Activated CD4-positive, alpha-beta T cell treated with anti-CD3 and anti-CD28 coated beads, Interleukin-2, amount 50 U/mL, for 24 hours (primary cell): ENCODE measurements at places on chromosomes 1 and 21.

DNA sequence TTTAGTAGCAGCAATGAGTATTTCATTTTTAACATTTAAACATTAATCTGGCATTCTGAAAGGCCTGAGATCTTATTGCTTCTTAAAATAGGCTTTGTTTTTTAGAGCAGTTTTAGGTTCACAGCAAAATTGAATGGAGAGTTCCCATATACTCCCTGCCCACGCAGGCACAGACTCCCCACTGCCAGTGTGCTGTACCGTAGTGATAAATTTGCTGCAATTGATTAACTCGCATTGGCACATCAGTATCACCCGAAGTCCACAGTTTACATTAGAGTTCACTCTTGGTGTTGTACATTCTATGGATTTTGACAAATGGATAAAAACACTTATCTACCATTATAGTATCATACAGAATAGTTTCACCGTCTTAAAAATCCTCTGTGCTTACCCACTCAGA, 71.8 kb upstream of the ERRFI1 start:
- no peak for DNase-seq

GRCh38 chr1:109300650-109301151, 6.1 kb downstream of the MYBPHL start:
- DNase-seq: no peak

DNA sequence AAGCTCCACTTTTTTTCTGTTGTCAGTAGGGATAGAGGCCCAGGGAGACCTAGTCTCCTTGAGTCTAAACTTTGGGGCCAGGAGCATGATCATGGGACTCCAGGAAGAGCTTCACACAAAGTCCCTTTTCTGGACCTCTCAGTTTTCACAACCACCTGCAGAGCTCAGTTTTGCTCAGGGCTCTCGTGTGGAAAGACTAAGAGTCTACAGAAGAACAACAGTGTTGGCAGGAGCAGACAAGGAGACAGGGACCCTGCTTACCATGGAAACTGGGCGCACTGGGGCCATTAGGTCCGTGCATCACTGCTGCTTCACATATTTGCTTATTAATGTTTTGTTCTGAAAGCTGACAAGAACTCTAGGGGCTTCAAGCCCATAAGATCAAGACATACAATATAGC, 63.9 kb upstream of the HSD17B7 start:
- no peak for DNase-seq

DNA sequence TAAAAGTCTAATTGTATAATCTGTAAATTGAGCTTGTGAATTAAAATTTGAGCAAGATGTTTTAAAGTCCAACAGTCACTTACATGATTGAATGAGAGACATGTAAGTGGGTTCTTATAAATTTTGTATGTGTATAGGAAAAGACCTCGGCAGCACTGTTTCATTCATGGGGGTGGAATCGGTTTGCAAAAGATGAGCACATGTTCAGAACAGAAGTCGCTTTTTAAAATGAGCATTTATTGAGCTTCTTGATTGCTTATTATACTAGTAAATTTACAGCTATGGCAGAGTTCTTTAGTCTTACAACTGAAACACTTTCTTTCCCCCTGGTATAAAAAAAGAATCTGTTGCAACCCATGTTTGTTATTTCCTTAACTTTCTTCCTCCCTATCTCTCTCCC, 33.9 kb downstream of the ACTN2 start:
- DNase-seq: no peak

- no peak for DNase-seq
Observed at GRCh38 chr1:241717975-241718374, 65.9 kb downstream of the WDR64 start.

- no peak for DNase-seq
Observed at GRCh38 chr1:203677771-203678170, 51.1 kb downstream of the ATP2B4 start.

DNA sequence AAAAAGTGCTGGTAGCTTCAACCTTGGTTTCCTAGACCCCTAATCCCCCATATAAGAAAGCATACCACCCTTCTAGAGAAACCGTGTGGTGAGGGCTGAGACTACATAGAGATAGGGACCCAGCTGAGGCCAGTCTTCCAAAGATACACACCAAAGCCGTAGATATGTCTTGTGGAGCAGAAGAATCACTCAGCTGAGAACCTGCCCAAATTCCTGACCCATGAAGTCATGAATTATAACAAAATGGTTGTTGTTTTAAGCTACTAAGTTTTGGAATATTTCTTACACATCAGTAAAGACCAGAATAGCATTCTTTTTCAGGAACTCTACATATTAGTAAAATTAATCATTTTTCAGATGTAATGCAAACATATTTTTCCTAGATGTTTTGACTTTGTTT, 3.3 kb upstream of the SNRPE start:
- no peak for DNase-seq

DNA sequence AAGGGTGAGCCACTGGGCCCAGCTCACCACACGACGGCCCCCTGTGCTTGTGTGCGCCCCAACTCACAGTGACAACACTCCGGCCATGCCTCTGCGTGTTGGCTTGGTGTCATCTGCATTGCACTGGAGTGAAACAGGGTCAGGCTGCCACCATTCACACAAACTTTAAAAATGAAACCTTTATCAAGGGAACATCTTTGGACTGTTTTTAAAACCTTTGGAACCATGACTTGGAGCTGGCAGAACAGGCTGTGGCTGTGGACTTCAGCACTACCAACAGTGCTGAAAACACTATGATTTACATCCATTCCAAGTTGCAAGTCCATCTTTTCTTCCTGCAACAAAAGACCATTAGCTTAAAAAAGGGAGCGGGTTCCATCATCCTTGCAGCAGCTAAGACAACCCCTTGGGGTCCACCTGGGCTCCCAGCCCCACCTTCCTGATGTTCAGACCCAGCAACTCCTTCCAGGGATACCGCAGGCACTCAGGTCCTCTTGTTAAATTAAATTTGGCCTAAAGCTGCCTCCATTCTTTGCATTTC, 25.6 kb downstream of the POFUT2 start:
- no peak for DNase-seq

DNA sequence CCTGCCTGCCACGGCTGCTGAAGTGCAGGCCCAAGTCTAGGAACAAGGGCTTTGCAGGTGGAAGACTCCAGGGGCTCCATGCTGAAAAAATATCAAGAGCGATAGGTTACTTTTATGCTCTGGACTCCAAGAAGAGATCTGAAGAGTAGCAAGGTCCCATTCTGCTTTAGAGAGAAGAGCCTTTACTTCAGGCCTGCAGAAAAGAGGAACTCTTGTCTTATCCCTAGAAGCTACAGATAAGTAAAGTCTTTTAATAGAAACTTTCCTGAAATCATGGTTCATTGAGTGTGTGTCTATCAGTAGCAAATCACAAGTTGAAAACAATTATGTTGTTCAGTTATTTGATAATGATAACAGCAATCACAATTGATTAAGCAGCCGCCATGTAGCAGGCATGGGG, 113.3 kb downstream of the TNR start:
- DNase-seq: no peak

GRCh38 chr1:20493839-20494608, 8.0 kb upstream of the CAMK2N1 start:
- DNase-seq: peak; percentile 75

- no peak for DNase-seq
Observed at GRCh38 chr1:173205146-173206051, 1.7 kb downstream of the TNFSF4 start.

DNA sequence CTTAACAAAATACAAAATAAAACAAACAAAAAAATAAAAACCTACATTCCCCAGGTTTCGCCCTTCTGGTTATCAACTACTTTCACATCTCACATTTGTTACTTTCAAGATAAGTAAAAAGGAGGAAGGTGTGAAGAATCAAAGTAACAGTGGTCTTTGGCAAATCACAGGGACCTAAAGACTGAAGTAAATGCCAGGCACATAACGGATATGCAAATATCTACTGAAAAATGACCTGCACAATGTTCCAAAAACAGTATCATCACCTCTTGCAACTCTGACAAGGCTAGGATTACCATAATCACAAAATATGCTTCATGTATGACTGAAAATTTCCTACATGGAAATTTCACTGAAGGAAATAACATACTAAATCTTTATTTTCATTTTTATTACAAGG, 29.3 kb downstream of the COP1 start:
- DNase-seq: no peak

DNA sequence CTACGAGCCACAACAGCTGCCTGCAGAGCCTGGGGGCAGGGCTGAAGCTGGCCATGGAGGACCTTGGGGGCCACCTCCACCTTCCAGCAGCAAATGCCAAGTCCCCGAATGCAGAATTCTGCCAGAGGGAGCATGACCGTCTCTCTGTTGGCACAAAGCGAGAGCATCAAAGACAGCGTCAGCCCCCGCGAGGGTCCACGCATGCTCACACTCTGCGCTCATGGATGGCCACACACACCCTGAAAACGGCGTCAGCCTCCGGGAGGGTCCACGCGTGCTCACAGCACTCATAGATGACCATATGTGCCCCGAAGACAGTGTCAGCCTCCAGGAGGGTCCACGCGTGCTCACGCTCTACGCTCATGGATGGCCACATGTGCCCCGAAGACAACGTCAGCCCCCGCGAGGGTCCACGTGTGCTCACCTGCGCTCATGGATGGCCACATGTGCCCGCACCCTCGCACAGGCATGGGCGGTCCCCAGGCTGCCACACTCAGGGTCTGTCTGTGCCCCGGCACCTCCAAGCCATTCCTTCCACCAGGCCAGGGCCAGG, 46.5 kb downstream of the MORN1 start:
- DNase-seq: no peak

DNA sequence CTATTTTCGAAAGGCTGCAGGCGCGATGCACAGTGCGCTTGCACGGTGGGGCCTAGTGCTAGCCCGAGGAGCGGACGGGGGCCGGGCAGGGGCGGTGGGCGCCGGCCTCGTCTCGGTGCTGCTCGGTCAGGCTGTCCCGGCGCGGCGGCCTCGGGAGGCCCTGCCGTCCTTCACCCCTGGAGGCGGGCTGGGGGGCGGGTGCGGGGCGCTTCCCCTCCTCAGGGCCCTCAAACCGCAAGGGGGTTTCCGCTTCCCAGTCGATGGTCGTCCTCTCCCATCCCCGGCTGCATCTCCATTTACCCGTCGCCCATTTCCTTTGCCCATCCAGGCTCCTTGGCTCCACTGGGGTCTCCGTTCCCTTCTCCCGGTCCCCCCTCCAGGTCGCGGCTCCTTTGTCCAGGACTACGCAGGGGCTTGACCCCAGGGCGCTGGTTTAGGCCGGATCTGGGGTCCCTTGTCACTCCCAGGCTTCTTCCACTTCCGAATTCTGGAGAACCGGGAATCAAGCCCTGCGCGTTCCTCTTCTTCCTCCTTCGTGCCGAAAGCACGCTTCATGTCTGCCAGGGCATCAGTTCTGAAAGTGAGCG, 196.3 kb upstream of the LMO4 start:
- DNase-seq: no peak

DNA sequence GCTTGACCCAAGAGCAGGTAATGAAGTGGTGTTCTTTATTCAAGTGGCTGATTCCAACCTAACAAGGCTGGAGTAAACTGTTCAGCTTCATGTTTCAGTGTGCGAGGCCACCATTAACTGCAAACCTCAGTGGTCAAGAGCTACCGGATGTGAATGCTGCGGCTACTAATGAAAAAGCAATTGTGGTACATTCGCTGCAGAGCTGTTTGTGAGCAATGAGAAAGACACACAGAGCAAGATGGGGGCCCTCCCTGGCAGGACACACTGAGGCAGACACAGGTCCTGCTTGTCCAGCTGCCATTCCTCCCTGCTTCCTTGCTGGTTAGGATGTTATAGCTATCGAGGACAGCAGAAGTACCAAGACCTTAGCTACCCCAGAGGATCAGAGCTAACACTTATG, 26.1 kb downstream of the SYF2 start:
- no peak for DNase-seq

- peak; percentile 14 for DNase-seq
Observed at GRCh38 chr1:246117066-246117791, 389.9 kb downstream of the SMYD3 start.

- DNase-seq: peak; percentile 41
Observed at GRCh38 chr1:204453141-204453772, 41.3 kb downstream of the PIK3C2B start.

DNA sequence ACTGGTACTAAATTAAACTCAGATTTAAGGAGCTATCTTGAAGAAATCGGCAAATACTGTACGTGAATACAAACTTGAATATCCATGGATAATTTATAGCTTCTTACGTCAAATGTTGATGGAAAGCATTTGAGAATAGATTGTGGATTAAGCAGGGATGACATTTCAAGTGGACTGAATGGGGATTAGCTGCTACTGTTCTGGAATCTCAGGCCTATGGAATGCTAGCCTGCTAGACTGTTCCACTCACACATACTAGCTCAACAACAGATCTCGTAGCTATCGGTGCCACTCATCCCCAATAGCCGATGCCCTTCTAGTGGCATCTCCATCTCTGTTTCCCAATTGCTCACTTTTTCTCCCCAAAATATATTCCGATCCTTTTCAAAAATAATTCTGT, 62.0 kb upstream of the USP25 start:
- DNase-seq: no peak

DNA sequence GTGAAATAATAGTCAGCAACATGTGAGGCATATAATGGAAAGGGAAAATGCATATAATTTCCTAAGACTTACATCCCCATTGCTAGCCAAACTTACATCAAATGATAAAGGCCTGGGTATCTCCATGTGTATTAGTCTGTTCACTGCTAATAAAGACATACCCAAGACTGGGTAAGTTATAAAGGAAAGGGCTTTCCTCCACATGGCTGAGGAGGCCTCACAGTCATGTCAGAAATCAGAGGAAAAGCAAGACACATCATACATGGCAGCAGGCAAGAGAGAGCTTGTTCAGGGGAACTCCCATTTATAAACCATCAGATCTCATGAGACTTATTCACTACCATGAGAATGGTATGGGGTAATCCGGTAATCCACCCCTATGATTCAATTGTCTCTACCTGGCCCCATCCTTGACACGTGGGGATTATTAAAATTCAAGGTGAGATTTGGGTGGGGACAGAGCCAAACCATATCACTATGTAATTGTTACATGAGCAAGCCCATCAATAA, 161.5 kb upstream of the SAMSN1 start:
- DNase-seq: no peak

DNA sequence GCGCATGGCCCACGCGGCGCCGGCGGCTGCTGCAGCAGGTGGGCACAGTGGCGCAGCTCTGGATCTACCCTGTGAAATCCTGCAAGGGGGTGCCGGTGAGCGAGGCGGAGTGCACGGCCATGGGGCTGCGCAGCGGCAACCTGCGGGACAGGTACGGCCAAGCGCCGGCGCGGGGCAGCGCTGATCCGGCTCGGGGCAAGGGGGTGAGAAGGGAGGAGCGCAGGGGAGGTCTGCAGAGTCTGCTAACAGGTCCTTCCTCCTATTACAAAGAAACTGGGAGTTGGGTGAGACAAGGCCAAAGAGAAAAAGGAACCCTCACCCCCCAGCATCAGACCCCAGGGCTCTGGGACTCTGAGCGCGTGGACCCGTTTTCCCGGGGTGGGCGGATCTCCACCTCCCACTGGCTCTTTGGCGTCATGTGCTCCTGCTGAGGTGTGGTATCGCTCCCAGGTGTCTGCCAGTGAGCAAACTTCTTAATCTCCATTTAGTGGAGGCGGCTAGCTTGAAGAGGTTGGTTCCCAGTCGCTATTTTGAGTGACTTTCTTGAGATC, 431 bp downstream of the MTARC1 start:
- no peak for DNase-seq

- DNase-seq: no peak
Observed at GRCh38 chr21:45523411-45524101, 18.7 kb downstream of the SLC19A1 start.
